ENCODE measurements at places on chromosomes 4 and X.

- DNase-seq: no peak
Observed at GRCh38 chr4:25696409-25696808, 40.8 kb downstream of the SLC34A2 start.

DNA sequence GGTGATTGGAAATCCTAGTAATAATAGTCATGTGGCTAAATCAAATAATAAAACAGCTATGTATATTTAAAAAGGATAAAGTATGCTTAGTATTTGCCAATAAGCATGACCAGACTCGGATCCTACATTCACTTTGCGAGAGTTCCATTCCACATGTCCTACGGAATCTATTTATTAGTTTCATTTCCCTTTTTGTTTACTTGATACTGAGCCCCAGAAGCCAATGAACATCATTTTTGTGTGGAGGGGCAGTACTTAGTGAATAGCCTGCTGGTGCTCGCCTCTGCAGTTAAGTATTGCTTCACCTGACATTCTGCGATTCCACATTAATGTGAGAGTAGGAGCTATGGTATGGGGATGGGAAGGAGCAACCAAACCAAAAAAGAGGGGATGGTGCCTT, 58.5 kb upstream of the NAP1L5 start:
- DNase-seq: no peak

- DNase-seq: no peak
Observed at GRCh38 chr4:2781911-2782310, 11.0 kb upstream of the SH3BP2 start.

GRCh38 chr4:6172927-6173200, 27.5 kb downstream of the JAKMIP1 start:
- no peak for DNase-seq

GRCh38 chrX:96453139-96453538, 231.5 kb upstream of the DIAPH2 start:
- no peak for DNase-seq

- peak; percentile 40 for DNase-seq
Observed at GRCh38 chrX:48896611-48897011, 957 bp downstream of the TIMM17B start.

DNA sequence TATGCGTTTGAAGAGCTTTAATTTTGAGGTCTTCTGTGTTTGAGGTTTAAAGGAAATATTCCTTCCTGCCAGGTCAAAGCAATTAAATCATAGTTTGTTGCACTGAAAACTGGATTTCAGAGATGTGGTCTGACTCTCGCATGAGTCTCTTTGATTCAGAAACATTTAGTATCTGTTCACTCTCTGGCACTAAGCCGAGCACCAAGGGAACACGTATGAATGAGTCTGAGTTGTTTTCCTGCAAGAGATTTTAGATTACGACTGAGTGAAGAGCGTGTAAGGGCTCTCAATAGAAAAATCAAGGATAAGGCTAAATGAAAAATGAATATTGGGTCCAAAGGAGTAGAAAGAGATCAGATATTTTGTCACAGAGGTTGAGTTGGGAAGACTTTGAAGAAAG, 875.4 kb upstream of the PRKX start:
- peak; percentile 6 for DNase-seq

All from lung (tissue), 17 donors.